ENCODE measurements at places on chromosomes 1 and 21.

DNA sequence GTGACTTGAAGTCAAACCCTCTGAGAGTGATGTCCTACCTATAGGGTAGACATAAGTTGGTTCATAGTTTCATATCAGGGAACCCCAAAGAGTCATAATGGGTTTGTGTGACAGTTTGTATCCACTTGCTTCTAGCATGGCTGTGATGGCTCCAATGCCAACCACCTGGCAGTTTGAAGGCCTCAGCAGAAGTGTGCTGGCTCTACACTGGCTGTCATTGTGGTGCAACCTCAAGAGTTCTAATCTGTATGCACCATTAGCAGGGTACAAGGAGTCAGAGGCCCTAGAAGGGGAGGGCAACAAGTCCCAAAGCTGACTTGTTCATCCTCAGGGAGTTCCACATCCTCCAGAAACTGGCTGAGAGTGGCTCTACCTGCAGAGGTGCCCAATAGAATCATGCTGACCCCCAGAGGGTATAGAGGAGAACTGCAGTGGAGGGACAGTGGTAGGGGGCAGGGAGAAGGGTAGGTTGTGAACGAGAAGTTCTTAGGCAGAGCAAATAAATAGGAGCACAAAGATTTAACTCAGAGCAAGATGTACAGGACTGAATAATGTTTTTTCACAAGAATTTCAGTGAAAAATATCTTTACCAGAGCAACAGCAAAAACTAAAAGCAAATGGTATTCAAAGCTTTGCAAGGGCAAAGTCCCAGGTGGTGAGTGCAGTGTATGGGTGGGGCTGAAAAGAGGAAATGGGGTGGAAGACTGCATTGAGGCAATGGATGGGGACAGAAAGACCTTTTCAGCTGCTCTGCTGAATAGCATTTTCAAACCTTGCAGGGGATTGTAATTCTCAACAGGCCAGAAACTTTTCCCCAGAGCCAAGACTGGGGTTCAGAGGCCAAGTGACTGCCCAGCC is 3.2 kb downstream of the FCRL2 start:
- DNase-seq, result no peak

GRCh38 chr1:61114178-61114870 is 32.0 kb downstream of the NFIA start:
- DNase-seq, result no peak

GRCh38 chr1:19676438-19676922 is 11.8 kb downstream of the HTR6 start:
- no peak for DNase-seq

DNA sequence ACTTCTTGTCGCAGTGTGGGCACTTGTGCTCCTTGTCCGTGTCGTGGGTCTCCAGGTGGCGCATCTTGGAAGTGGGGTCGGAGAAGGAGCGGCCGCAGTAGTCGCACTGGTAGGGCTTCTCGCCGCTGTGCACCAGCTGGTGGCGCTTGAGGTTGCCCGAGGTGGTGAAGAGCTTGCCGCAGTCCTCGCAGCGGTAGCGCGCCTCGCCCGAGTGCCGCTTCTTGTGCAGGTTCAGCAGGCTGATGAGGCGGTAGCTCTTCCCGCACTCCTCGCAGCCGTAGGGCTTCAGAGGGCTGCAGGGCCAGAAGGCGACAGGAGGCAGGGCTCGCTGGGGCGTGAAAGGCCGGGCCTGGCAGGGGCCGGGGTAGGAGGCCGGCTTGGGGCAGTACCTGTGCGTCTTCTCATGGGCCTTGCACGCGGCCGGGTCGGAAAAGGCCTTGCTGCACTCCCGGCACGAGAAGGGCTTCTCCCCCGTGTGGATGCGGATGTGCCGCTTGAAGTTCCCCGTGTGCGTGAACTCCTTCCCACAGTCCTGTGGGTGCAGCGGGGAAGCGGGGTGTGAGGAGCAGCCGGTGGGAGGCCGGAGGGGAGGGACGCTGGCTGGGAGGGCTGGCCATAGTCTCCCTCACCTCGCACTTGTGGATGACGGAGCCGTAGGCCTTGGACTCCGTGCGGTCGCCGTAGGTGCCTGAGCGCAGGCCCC is 31.4 kb downstream of the ZBTB17 start:
- DNase-seq, result no peak

- DNase-seq, result no peak
These were observed 49.8 kb upstream of the MTF2 start for GRCh38 chr1:93029317-93029716.

DNA sequence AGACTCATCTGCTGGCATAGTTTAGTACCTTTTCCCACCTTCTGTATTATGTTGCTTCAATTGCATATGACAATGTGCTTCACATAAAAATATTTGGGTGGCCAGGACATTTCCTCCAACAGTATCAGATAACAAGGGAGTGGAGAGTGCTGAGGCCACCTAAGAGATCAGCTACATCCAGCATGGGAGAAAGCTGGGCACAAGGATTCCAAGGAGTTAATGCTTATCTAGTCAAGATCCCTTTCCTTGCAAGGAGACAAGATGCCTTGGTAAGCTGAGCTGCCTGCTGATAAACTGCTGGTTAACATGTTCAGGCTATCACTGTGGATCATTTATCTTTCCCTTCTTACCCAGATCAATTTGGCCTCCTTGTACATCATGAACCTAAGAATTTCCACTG is 5.4 kb downstream of the TACSTD2 start:
- DNase-seq, result no peak

DNA sequence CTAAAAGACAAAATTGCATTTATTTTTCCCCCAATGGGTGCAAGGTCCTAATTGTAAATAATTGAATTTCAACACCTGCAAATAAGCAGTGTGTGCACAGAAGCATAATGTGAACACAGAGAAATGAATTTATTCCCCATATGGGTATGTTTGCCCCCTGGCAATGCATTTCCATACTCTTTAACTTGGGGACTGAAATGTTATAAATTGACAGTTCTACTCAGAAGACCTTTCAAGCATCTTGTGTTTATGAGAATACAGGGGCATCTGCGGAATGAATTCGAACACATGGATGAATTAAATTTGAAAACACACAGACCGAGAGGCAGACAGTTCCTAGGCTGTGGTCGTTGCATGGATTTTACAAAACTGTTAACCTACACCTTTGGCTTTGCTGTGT is 3.5 kb downstream of the PBX1 start:
- no peak for DNase-seq

DNA sequence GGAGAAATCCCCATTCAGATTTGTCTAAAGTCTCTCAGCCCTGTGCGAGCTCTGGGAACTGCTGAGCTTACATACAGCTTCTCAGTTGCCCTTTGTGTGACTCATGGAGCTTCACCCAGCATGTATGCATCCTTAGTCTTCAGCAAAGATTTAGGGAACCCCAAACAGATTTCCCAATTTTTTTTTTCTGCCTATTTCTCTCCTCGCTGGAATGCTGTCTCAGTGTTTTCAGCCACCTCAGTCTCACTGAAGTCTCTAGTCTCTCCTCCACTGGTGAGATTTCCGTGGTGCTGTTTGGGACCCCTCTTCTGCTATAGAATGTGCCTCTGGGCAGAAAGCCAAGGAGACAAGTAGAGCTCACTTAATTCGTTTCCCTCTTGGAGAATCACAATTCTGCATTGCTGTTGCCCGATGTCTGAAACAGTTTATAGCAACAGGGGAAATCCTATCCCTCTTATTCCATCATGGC is 28.1 kb upstream of the TXLNA start:
- DNase-seq, result peak; percentile 53

GRCh38 chr1:208332036-208332773 is 88.0 kb upstream of the PLXNA2 start:
- no peak for DNase-seq

- no peak for DNase-seq
These were observed 223.0 kb downstream of the NRIP1 start for GRCh38 chr21:14841511-14842472.

- no peak for DNase-seq
These were observed 110.4 kb downstream of the PDE9A start for GRCh38 chr21:42763581-42764442.

DNA sequence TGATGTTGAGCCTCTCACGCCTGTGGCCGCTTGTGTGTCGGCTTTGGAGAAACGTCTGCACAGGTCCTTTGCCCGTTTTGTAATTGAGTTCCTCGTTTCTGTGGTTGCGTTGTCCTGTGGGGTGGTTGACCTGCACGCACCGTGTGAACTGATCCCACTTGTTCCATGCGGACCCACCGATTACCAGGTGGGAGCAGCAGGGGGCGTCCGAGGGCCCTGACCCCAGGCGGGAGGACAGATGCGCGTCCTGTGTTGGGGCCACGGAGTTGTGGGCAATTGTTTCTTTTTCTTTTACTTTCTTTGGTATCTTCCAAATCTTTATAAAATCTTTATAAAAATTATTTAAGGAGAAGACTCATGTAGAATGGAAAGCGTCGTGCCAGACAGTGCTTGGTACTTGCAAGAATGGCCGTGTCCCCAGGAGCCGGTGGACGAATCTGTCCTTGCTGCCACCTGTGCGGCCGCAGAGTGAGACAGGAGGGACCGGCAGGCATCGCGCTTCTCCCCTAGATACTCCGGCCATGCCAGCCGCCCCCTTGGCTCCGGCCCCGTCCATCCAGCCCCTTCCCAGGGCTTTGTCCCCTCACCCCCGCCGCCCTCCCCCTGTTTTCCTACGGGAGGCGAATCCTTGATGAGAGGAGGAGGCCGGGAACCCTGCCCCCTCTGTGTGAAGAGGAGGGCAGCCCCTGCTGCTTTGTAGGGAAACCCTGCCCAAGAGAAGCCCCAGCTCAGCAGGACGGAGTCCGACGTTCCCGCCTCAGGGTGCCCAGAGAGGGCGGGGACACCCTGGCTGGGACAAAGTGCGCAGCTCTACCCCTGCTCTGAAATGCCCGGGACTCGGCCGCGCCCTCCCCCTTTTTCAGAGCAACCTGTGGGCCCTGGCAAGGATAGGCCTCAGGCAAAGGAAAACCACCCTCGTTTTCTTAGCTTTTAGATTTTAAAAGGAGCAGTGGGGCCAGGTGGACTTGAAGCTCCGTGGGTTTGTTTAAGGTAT is 41.7 kb downstream of the PRKCZ start:
- no peak for DNase-seq

DNA sequence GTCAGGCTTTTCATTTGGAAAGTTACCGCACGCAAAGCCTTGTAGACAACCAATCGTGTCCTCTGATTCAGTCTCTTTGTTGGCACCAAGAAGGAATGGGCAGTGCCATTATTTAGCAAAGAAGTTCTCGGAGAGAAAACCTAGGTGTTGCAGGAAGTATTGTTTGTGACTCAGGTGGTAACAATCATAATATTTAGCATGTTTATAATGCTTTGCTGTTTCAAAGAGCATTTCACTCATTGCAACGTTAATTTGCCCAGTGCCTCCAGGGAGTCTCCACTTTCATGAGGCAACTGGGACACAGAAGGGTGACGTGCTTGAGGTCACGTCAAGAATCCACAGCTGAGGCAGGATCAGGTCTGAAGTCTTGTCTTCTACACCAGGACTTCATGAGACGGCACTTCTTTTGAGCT is 31.4 kb downstream of the STPG1 start:
- DNase-seq, result no peak

- DNase-seq, result no peak
These were observed 113.8 kb downstream of the CAMTA1 start for GRCh38 chr1:6898974-6899539.

- DNase-seq, result peak; percentile 59
These were observed 637 bp downstream of the PLXNA2 start for GRCh38 chr1:208243527-208243966.

DNA sequence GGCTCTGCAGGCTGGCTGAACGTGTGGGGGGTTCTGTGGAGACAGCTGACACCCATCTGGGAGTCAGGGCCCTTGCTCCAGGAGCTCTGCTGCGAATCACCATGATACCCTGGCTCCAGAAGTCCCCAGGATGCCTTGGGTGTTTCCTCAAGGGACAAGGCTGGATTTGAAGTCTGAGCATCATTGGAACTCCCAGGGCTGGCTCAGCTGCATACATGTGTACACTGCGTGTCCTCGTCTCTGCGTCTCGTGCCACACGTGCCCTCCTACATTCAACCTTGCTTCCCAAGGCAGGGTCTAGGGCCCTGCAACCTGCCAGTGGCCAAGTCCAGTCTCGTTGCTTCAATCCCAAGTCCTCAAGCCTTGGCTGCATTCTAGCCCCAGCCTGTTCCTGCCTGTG is 11.7 kb downstream of the CSF1 start:
- DNase-seq, result no peak

GRCh38 chr1:201261771-201262547 is 21.3 kb upstream of the PKP1 start:
- no peak for DNase-seq

- DNase-seq, result no peak
These were observed 133.9 kb downstream of the TTLL7 start for GRCh38 chr1:83864991-83865390.

DNA sequence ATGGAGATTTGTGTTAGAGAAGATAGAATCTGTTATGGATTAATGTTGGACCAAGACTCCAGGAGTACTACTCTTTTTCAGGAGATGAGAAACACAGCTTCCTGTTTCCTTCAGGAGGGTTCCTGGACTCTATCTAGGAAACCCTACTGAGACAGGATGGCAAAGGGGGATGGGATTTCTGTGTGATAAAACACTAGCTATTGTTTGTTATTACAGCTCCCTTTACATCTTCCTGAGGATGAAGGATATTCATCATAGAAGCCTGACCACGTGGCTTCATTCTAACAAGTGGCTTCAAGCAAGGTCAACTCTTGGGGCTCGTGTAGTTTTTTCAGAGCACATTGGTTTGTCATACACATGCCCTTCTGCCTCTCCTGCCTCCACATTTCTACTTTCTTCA is 33.3 kb downstream of the RGL1 start:
- no peak for DNase-seq

- peak; percentile 15 for DNase-seq
These were observed 17.6 kb upstream of the ALX3 start for GRCh38 chr1:110087812-110088738.

All from NCI-H1105 treated with DMSO at 0.1 percent for 48 hours (cell line).